SJCRH30 (cell line): ENCODE measurements at places on chromosomes 2 and 18. TPM values are rescaled to one million over a fixed set of nuclear protein-coding genes. Genes with fewer than 3 reads are reported as not detected.

The AQP12A gene
- total RNA-seq: not detected in 2 replicates

The BOLA3 gene
- total RNA-seq: 54.6 and 60.1 TPM in 2 replicates

The TTN gene
- total RNA-seq: 26.2 and 35.0 TPM in 2 replicates

The DSC2 gene
- not detected in 2 replicates for total RNA-seq

The ZNF385B gene
- 0.84 and 2.1 TPM in 2 replicates for total RNA-seq

The FBXO48 gene
- 1.8 and 2.5 TPM in 2 replicates for total RNA-seq

The TEX44 gene
- total RNA-seq: not detected in 2 replicates

The CAPN14 gene
- not detected in 2 replicates for total RNA-seq

The ALPI gene
- total RNA-seq: not detected in 2 replicates

The SLC14A1 gene
- not detected in 2 replicates for total RNA-seq

The HOXD1 gene
- total RNA-seq: 0.06 TPM in 1 of 2 replicates, not detected in the other

The AGBL5 gene
- total RNA-seq: 71.4 and 72.4 TPM in 2 replicates
